AG04450 (cell line): ENCODE measurements at places on chromosomes 4 and X. TPM values are rescaled to one million over a fixed set of nuclear protein-coding genes. Genes with fewer than 3 reads are reported as not detected.

The PGRMC2 gene
- 43.5 and 50.9 TPM in 2 replicates for polyA plus RNA-seq

The MAGEA9 gene
- not detected in 2 replicates for polyA plus RNA-seq

The PAGE1 gene
- not detected in 2 replicates for polyA plus RNA-seq

The ENPP6 gene
- 0.02 and 0.05 TPM in 2 replicates for polyA plus RNA-seq

The LNX1 gene
- 2.4 and 2.6 TPM in 2 replicates for polyA plus RNA-seq
